ENCODE measurements at places on chromosomes 4 and X. TPM values are rescaled to one million over a fixed set of nuclear protein-coding genes. Genes with fewer than 3 reads are reported as not detected.

- no peak for DNase-seq
These were observed 61.3 kb upstream of the CASK start for GRCh38 chrX:41984628-41985027.

The POU4F2 gene
- total RNA-seq: not detected

The VCX gene
- not detected for total RNA-seq

DNA sequence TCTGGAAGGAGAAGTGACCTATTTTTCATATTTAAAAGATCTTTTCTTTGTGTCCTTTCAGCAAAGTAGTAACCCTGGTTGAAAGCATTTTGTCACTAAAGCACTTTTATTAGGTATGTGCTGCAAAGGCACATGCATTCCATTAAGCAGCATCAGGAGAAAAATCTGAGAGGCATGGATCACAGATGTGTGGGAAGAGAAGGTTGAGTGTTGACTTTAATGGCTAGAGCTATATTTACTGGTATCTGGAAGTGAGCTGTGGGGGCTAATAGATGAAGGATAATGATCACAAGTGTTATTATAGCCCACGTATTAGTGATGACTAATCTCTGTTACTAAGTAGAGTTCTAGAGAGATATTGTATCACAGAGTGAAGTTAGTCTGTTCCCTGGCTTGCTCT is 1520.7 kb downstream of the ARAP2 start:
- DNase-seq: no peak

The RIPPLY1 gene
- not detected for total RNA-seq

The SRPX gene
- total RNA-seq: 33.5 TPM

DNA sequence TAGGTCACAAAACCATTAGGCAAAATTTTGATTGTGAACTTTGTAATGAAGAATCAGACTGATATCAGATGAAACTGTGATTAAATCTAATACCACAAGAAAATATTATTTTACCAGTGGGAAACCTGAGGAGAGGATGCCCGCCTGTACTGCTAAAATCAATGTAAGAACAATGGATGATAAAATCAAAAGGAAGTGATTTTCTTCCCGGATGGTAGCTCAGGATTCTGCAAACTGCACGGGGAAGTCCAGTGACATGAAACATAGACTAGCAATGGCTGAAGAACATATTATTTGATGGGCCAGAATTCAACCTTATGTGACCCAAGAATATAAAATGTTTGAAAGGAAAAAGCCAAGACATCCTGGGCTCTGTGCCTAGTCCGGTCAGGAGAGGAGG is 974.9 kb downstream of the PCDH18 start:
- no peak for DNase-seq

DNA sequence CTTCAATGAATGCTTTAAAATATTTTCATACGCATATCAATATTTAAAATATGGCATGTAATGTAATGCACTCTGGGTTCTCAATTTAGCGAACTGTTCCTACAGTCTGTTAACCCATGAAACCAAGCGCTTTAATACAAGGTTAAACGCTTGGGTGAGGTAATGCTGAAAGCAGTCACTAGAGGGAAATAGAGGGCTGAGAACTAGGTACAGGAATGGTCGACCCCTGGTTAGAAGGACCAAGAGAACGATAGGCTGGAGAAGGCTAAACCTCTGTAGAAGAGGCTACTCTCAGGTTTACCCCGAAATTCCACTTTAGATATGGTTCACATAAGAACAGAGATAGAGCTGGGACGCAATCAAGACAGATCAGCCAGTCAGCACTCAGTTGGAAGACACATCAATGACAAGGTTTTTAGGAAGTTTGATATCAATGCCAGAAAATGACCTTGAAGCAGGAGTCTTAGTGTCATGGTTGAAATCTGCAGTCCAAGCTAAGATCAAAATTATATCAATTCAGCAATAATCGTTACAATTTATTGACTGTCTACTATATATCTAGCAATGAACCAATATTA is 26.9 kb downstream of the ARSJ start:
- no peak for DNase-seq

The CASK gene
- 39.5 TPM for total RNA-seq

DNA sequence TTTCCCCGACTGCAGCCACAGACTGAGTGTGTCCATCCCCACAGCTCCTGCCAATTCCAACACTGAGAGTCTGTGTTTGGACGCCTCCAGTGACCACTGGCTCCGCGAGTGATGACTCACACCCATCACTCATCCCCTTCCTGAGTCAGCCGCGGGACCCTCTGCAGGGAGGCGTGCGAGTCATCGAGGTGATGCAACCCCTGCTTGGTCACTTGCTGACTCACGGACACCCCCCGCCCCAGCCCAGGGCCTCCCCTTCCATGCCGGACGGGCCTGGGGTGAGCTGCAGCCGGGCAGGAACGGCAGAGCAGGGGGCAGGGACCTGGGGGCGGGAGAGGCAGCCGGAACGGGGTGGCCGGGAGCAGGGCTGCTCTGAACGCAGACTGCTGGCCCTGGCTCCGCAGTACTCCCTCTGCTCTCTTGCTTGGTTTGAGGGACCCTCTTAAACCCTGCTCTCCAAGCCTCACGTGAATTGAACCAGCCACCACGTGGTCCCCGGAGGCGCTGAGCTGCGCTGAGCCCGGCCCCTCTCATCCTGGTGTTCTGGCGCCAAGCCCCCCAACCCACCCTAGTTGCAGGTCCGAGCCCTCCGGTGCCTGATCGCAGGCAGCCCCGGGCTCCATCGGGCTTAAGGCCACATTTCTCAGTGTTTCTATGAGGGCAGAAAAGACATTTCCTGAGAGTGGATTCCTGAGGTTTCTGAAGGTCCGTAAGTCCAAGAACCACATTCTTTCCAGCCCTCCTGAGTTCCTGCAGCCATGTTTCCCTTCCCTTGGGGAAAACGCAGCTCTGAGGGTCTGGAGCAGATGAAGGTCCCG is 32.4 kb downstream of the FGFRL1 start:
- DNase-seq: peak; percentile 99

The TBC1D9 gene
- 46.5 TPM for total RNA-seq

DNA sequence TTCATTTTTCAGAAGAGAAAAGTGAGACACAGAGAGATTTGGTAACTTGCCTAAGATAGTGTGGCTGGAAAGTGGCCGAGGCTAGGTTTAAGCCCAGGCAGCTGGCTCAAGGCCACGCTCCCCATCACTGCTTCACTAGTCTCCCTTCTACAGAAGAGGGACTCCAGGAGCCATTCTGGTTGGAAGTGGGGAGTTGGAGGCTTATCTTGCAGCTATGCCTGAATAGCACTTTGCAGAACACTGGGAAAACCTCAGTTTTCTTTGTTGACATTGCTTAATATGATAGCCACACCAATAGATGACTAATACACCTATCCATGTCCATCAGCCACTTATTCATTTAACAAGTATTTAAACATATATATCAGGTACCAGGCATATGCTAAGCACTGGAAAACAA is 18.5 kb downstream of the LRRC66 start:
- DNase-seq: no peak

DNA sequence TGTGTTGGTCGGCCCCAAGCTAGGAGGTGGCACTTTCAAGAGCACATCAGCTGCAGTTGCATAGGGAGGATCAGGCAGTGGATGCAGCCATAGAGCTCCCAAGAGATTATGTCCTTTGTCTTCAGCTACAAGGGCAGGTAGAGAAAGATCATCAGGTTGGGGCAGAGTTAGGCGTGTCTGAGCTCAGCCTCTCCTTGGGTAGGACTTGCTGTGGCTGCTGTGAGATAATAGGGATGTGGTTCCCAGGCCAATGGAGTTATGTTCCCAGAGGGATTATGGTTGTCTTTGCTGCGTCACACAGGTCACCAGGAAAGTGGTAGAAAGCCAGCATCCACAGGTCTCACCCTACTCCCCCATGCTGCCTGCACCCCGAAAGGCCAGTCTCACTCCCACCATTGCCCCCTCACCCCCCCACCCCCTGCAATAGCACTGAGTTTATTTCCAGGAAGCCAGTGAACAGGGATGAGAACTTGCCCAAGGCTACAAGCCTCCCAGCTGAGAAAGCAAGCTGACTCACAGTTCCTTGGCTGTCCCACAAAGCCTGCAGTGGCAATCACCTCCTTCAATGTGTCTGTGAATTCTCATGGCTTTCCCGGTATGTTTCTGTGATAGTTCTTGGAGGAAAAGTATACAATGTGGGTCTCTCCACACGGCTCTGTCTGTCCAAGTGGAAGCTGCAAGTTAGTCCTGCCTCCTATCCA is 148.4 kb downstream of the STPG2 start:
- no peak for DNase-seq

- no peak for DNase-seq
These were observed 18.3 kb downstream of the GYG2 start for GRCh38 chrX:2846992-2847391.

DNA sequence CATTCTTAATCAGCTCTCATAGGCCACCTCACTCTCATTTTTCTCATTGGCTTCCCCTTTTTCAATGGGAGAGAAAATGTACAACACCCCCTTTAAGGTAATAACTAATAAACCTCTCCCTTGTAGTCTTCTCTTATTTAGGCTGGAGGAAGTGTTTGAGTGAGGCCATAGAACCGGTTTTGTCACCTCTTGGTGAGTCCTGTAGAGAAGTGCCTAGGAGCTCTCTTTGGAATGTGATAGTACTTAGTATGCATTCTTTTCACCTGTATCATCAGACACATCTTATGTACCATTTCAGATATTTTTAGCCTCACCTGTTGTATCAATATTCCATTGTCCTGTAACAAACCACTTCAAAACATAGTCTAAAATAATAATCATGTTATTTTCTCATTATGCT is 3.5 kb upstream of the TAB3 start:
- DNase-seq: no peak

DNA sequence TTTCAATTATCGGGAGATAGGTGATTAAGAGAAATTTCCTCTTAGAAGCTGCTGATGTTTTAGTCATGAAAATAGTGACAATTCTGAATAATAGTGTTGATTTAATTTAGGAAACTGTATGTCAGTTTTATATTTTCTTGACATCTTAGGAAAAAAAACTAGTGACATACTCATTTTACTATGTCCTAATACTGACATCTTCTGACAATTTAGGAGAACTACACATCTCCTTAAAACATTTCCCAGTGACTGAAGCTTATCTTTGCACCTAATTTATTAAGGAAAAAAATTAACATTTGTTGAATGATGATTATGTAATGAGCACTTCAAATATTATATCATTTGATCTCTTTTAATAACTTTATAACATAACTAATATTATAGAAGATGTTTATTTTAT is 42.0 kb upstream of the RBMXL3 start:
- no peak for DNase-seq

DNA sequence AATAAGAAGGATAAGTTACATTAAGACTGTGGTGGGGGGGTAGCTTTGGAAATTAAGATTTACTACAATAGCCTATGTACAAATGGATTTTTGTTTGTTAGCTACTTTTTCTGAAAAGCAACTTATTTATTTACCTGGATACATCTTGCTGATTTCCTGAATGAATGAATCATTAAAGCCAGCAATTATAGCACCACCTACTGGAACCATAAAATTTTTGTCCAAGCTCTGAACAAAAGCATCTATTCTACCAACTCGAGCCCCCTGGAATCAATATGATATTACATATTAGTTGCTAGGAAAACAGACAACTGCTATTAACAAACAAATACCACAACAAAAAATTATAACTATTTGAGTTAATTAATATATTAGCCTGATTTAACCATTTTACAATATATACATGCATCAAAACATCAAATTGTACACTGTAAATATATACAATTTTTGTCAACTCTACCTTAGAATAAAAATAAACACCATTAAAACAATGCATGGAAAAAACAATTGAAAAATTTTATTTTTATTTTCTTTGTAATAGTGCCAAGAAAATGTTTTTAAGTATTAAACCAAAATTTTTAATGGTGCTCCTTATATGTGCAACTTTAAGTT is 15.3 kb downstream of the SEPSECS start:
- DNase-seq: no peak

DNA sequence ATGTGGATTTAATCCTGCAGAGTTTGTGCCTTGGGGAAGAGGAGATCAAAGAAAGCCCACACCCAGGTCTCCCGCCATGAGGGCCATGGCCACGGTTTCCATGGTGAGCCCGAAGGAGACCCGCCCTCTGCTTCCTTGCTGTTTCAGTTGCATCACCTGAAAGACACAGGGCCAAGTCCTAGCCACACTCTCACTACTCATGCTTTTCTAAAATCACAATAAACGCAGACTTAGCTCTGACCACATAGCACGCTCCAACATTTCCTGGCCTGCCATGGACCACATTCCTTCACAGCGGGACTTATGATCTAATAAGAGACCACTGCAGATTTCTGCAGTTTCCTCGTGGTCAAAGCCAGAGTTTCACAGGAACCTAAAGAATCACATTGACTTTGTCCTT is 426.0 kb upstream of the NR3C2 start:
- DNase-seq: no peak

The PABPC1L2B gene
- not detected for total RNA-seq

DNA sequence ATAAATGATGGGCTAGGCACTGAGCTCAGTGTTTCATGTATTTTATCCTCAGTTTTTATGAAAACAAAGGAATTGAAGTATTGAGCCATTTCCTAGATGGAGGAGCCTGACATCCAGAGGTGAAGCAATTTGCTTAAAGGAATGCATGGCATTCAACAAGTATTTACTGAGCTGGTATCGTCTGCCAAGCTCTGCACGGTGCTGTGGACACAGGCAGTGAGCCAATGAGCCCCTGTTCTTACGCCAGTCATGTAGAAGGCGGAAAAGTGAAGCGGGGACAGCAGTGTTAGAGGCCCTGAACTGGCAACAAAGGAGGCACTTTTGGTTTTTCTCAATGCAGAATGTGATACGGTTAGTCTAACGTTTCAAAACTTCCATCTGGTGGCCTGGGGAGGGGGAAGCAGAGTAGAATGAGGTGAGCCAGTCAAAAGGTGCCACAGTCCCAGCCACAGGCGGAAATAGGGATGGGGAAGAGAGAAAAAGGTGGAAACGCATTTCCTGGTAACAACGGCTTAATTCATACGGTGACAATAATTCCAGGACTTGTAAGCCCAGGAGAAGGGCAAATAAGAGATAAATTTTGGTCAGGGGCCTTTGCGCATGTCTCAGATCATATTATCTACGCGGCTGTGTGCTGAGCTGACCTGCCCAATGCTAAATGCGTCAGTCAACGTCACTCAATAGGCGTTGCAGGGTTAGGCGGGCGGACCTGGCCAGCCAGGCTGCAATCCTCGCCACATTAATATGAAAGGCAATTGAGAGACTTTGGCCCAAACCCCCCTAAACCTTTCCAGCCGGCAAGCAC is 133.9 kb downstream of the AFAP1 start:
- no peak for DNase-seq

- no peak for DNase-seq
These were observed 392.8 kb downstream of the GPM6A start for GRCh38 chr4:175419236-175419718.

DNA sequence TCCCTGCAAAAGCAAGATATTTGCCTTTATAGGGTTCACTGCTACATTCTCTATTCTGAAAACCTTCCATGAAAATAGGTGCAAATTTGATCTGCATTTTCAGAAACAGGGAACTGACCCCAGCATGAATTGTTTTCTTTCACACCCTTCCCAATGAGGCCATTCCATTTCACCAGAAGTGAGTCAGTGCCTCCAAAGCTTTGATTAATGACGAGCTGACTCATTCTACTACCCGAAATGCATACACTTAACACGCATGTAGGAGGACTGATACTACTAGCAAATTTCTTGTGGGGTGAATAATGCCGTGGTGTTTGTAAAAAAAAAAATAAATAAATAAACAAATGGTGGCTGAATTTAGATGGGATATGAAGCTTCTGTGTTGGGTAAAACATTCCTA is 146.9 kb upstream of the FGF13 start:
- DNase-seq: no peak

The HSFX4 gene
- not detected for total RNA-seq

Data from chondrocyte (in vitro differentiated cells).